Stimulated activated CD8-positive, alpha-beta memory T cell treated with anti-CD3 and anti-CD28 coated beads, Interleukin-7, amount 100 ng/mL, for 48 hours (primary cell): ENCODE measurements at places on chromosomes 2 and 18.
A peak's percentile ranks its signal among the peaks of the same experiment; 100 is the strongest.

DNA sequence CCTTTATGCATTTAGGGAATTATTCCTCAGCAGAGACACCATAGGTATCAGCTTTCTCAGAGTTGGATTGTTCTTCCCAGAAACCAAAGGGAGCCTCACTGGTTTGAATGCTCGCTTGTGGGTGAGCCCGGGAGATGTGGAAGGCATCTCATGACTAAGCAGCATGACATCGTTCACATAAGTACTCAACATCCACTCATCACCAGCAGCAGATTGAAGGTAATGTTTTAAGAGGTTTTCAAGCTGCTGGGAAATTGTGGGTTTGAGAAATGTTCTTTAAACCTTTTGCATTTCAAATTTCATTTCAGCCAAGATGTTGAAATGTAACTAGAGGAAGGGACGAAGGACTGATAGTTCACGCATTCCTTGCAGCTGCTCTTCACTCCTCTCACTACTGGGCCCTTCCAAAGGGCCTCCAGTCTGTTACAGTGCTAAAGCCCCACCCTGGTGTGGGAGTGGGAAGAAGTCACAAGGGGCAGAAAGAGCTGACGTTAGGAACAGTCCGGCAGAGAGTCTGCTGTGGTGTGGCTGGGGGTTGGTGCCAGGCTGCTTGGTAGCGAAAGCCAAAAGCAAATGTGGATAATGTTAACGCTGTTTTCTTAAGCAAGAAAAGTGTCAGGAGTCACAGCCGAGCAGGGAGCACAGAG lies 324.5 kb upstream of the EPHA4 start:
- DNase-seq, result no peak

DNA sequence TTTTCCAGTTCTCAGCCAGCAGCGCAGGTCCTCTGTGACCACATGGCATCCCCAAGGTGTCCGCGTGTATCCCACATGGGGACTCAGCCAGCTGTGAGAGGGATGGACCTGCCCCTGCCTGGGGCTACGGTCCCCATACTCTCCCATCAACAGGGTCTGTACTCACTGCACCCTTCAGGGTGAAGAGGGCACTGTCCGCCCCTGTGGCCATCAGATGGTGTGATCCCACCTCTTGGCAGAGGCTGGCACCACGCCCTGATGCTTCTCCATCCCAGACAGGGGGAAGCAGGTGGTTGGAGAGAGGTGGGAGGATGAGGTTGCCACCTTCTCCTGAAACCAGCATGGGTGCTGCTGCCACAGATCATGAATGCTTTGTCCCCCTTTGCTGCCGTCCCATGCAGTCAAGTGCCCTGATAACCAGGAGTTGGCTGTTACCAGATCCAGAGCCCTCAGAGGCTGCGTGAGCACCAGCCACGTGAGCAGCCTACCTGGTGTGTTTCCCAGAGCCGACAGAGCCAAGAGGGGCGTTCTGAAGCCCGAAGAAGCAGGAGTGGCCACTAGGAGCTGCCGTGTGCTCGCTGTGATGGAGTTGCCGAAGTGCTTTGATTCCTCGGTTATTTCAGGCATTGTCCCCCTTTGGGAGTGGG lies 93.9 kb downstream of the SH3RF3 start:
- no peak for DNase-seq

DNA sequence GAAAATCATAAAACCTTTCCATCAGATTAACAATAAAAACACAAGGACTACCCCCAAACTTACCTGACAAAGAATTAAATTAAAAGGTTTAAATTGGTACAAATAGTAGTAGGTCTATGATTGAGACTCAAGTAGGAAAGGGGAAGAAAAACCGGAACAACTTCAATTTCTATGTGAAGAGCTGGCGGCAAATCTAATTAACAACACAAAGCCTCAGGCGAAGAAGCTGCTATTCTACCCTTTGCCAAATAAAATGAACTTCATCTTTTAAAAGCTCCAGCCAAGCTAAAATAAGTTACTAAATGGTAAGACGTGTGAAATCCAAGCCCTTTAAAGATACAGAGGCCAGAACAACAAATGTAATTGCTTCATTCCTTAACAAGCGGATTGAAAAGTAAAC lies 146.5 kb downstream of the DLGAP1 start:
- no peak for DNase-seq

GRCh38 chr2:216519154-216519762 lies 20.6 kb downstream of the RPL37A start:
- no peak for DNase-seq

DNA sequence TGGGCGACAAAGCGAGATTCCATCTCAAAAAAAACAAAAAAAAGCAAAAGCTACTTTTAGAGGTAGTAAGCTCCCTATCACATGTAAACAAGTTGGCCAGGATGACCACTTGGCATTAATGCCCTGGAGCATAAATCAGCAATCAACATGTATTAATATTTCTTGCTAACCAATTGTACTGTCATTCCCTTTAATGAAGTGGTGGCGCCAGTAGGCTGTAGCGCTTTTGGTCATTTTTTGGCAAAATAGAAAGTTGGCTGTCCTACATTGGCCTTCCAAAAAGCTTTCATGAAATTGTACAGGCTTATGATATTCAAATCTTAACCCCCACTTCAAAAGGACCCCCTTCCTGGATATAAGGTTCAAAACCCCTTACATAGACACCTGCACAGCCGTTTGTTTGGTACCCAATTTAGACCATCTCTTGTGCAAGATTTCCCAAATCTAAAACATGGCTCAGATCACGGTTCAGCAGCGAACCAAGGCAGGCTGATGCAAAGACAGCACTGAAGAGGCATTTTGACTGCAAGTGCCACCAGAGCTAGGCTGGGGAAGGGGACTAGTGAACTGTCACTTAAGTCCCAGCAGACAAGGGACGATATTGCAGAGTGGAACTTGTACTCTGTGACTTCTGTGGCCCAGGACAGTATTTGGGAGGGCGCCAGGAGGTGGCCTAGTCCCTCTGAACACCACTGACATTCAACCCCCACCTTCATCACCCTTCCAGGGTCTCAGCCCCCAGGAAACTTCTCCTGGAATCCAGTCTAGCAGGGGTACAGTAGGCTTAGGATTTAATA lies 31.9 kb downstream of the SMAD7 start:
- DNase-seq, result no peak

GRCh38 chr2:172571245-172571644 lies 15.4 kb downstream of the PDK1 start:
- no peak for DNase-seq

DNA sequence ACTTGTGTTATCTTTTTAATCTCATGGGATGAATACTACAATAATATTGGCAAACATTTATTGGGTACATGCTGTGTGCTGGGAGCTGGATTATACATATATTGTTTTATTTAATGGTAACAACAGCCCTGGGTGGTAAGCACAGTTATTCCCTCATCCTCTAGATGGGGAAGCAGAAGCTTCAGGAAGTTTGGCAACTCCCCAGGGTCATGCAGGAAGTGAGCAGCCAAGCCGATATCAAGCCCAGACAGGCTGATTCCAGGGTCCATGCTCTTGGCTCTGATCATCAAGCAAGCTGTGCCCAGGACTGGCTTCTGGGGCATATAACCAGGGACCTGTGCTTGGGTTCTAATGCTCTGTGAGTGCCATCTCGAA lies 155.8 kb downstream of the ZNF516 start:
- no peak for DNase-seq

DNA sequence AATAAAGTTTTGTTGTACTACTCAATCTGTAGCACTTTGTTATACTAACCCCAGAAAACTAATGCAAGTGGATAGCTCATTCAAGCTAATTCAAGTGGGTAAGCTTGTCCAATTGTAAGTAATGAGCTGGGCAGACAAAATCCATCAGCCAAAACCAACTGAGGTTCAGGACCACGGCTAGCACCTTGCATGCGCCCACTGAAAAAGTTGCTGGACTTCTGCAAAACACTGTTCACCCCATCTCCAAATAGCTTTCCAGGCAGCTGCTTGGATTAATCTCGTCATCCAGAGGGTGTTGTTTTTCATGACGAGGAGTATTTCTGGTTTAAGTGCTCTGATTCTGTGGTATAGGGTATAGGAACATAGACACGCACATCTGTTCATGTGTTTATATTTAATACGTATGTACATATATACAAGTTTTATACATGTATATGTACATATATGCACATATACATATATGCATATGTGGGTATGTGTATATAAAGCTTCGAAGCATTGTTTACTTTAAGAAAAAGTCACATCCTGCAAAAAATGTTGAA lies 307.5 kb downstream of the GALR1 start:
- DNase-seq, result no peak

- DNase-seq, result no peak
Observed at GRCh38 chr2:60051991-60052390, 501.5 kb downstream of the BCL11A start.

DNA sequence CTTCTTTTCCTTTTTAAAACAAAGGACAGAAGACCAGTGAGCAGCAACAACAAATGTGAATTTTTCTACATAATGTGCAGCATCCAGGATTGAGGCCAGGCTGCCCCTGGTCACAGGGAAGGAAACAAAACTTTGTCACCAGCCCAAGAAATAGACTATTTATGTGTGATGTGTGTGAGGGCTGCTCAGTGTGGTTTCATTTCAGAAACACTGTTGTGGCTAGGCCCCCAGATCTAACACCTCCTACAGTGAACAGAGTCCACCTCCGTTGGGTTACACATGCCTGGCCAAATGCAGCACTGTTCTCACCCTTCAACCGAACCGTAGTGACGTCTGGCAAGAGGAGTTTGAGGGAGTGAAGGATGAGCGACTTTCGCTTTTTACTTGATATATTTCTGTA lies 146.3 kb upstream of the RIOK3 start:
- no peak for DNase-seq

- no peak for DNase-seq
Observed at GRCh38 chr2:224865016-224865415, 148.9 kb upstream of the CCDC195 start.

DNA sequence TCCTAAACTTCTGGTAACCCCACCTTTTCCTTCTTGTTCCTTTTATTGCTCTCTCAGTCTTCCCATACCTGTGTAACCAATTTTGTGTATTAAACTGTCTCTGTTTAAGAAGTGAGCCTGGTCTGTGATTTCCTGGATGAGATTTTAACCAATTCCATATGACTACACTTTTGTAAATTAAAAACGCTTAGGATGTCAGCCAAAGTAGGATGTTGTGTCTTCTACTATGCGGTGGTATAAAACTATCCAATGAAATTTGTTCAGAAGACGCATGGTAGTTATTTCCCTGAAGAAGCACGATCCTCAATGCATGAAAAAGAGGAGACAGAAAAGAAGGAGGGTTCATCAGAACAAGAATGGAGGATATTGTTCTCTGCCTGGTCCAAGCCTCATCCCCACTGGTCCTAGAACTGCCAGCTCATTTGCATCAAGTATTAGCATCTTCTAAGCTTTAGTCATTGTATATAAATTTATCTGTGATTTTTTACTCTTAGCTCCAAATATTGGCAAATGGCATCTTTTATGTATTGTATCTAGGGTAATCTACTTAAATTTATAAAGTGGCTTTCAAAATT lies 127.4 kb downstream of the TGIF1 start:
- no peak for DNase-seq

- DNase-seq, result no peak
Observed at GRCh38 chr18:64474773-64475172, 325.9 kb upstream of the LINC00305 start.

DNA sequence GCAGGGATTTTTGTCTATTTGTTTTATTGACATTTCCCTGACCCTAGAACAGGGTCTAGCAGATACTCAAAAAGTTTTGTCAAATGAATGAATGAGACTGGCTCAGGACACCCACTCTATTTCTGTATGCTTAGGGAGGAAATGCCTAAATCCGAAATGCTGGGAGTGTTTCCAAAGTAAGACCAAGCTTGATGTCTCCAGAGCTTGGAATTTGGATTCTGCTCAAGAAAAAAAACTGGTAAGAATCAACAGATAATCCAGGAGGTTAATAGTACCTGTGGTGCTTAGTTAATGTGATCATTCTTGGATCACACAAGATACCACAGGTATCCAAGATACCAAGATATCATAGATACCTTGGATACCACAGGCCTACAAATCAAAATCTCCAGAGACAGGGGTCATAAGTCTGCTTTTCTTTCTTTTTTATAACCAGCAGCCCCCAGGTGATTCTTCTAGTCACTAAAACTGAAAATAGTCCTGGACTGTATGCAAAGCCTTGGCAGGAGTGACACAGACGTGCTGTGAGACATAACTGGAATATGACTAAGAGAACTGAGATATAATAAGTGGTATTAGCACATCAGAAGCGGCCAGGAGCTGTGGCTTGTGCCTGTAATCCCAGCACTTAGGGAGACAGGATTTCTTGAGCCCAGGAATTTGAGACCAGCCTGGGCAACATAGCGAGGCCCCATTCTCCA lies 39.9 kb upstream of the SP3 start:
- peak; percentile 33 for DNase-seq

- DNase-seq, result no peak
Observed at GRCh38 chr2:73766994-73767393, 12.9 kb downstream of the DUSP11 start.

GRCh38 chr2:44929159-44929734 lies 12.3 kb upstream of the SIX3 start:
- no peak for DNase-seq

- no peak for DNase-seq
Observed at GRCh38 chr2:191638079-191638801, 39.7 kb upstream of the NABP1 start.

- DNase-seq, result no peak
Observed at GRCh38 chr2:10972683-10973433, 61.1 kb downstream of the KCNF1 start.

DNA sequence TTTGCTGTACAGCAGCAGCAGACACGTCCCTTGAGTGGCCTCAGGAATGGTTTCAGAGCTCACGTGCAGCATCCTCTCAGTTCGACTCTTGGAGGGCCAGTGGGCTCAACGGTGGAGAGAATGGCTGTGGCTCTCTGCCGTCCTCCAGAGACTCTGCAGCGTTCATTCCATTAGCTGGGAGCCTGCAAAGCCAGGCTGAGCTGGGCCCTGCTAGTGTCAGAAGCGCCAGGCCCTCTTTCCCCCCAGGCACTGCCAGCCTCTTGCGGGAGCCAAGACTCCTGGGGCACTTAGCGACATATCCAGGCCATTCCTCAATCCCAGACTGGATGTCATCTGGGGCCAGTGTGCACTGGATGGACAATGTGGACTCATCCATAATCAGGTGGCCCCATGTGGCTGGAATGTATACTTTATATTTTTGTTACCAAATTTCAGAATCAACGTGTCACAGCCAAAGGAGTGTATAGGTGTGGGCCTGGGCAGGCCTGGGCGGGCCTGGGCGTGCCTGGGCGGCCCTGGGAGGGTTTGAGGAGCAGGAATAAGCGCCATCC lies 125.1 kb upstream of the EPAS1 start:
- no peak for DNase-seq

DNA sequence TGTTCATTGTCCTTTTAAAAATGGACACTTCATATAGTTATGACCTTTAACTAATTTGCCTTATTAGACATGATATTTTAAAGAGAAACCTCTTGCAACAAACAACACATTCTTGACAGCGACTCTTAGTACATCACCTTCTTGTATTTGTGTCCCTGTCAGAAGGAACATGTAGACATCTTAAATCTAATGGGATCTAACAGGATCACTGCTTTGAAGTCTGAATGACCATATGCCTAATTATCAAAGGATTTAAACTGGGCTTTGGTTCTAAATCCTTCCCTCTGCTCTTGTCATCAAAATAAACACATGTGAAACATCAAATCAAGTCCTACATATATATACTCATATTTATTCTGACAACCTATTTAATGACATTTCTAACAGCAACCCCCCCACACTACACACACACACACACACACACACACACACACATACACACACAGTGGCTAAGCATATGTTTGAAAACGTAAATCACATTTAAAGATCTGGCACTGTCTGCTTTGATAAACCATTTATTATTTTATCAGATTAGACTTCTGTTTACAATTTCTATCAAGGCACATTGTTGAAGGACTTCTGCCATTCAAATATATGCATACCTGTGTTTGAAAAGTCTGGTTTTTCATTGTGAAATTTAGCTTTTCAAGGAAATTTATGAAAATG lies 4.2 kb downstream of the GALNT13 start:
- DNase-seq, result no peak
